Stimulated activated CD4-positive, alpha-beta T cell treated with anti-CD3 and anti-CD28 coated beads, TNF-alpha, amount 100 ng/mL, for 48 hours (primary cell): ENCODE measurements at places on chromosomes 2 and 18.

DNA sequence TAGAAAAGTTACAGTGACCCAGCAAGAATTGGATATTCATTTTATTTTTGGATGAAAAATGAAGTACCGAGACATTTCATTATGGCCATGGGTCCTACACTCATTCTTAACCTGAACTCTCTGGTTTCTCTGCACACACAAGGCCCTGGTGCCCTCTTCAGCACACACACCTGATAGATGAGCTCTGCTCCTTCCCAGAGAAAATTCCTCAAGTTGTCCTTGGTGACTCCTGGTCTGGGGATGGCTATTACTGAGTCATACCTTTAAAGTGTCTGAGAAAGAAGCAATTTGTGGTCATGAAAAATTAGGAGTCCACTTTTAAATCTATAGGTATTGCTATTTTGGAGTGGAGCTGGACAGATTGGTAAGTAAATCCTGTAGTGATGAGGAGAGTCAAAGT lies 311.5 kb downstream of the CDH2 start:
- no peak for DNase-seq

- DNase-seq: no peak
Measured at GRCh38 chr18:68176901-68177300, 538.0 kb downstream of the TMX3 start.

- DNase-seq: no peak
Measured at GRCh38 chr18:73614812-73615211, 532.8 kb downstream of the FBXO15 start.

DNA sequence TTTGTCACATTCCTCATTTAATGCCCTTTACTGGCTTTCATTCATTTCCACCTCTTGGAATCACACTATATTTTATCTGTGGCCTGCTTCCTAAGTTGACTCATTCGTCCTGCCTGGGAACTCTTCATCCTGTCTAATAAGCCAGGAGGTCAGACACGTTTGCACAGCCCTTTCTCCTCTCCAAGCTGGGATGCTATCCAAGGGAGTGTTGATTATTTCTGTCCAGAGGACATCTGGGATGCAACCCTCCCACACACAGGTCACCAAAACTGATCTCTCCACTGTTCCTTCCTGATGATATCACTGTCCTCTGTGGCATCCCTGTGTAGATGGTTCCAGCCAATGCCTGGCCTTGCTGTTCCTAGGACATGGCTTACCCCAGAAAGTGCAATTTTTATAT lies 79.8 kb upstream of the NOSTRIN start:
- DNase-seq: no peak

GRCh38 chr2:239167011-239167673 lies 233.7 kb downstream of the HDAC4 start:
- DNase-seq: no peak

DNA sequence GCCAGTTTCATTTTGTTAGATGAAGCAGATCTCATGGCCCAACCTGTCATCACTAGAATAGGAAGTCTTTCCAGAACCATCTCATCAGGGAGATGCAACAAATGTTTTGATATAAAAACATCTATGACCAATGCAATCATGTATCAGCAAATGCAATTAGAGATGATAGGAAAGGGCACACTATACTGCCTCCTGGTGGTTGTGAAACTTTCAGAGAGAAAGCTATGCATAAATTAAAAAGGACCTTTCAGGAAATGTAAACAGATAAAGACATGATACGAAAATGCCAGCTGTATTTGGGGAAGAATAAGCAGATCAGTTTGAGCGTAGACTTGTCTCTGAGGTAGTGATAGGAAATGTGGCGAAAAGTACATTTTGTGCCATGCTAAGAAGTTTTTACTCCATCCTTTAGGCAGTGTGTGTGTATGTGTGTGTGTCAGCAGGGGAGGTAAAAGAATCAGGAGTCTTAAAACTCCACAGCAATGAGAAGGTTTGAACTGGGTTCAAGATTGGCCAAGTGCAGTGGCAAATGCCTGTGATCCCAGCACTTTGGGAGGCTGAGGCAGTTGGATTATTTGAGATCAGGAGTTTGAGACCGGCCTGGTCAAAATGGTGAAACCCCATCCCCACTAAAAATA lies 479.3 kb downstream of the CPS1 start:
- no peak for DNase-seq

- no peak for DNase-seq
Measured at GRCh38 chr2:112811841-112812306, 24.7 kb downstream of the IL1B start.

DNA sequence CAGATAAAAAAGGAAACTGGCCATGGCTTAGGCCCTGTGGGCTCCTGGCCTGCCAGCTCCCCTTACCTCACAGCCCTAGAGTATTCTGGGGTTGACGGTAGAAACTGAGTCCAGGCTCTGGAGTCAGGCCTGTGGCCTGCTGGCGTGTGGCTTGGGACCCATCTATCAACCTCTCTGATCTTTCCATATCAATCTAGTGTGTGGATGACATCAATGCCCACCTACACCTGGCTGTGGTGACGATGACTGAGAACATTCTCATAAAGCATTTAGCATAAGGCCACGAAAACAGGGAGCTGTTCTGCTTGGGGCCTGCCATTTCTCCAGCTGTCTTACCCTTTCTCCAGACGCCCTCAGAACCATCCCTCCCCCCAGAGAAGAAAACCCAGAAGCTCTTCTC lies 17.9 kb downstream of the PCARE start:
- DNase-seq: no peak

DNA sequence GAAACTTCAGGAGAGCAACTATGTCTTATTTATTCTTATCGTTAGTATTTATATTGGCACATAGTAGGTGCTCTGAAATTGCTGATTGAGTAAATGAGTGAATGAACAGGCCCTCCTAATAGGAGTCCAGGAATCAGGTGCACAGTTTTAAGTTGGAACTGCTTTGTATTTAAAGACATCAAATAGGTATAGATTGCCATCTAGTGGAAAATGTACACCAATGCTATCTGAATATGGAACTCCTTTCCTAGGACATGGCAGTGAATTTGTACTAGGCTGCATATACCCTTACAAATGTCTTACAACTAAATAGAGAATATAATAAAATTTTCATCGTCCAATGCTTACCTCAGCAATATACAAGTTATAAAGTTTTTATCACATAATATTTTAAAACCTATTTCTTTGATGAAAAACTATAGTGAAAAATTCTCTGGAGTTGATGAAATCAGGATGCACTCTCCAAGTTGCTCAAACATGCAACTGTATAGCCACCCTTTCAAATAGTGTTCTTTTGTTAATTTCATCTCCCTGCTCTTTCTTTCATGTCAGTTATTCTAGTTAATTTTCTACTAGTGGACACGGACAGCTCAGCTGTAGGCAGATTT lies 318.9 kb upstream of the SYT4 start:
- no peak for DNase-seq

GRCh38 chr18:74625157-74625556 lies 27.5 kb downstream of the ZNF407 start:
- DNase-seq: no peak

- DNase-seq: no peak
Measured at GRCh38 chr2:65834771-65835475, 402.5 kb upstream of the SPRED2 start.

GRCh38 chr2:127917916-127918315 lies 32.2 kb upstream of the AMMECR1L start:
- DNase-seq: no peak

DNA sequence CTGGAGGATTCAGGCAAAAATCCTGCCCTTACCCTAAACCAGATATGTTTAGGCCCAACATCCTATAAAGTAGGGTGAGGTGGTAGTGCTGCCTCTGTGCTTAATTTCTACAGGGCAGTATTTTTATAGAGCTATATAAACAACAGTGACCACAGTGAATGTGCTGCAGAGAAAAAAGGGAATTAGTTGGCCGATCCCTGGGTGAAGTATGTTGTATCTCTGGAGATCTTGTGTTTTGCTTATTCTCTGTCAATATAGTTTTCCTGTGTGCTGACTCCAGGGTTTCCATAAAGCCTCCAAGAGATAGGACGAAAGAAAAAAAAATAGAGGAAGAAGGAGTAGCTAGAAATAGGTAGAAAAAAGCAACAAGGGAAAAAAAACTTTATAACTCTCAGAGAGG lies 88.9 kb upstream of the THOC1 start:
- DNase-seq: no peak

DNA sequence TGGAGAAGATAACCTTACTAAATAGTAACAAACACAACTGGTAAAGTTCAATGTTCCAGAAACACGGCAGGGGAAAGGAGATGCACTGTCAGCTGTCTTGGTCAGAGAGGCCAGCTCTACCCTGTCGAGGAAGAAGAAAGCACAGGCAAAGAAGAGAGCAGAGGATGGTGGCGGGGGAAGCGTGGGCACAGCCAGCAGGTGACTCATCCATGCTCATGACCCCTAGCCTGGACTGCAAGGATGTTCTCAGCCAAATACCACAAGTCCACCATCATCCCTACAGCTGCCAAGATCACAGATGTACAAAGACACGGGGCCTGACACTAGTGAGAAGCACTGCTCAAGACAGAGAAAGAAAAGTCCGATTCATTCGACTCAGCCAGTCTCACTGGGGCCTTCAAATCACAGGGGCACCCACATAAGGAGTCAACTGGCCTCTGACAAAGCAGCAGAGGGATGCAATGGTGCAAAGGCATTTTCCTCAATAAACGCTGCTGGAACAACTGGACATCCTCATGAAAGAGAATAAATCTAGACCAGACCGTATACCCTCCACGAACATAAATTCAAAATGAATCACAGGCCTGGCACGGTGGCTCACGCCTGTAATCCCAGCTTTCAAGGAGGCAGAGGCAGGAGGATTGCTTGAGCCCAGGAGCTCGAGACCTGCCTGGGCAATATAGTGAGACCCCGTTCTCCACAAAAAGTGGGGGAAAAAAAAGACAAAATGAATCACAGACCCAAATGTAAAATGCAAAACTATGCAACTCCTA lies 5.6 kb downstream of the DTYMK start:
- DNase-seq: no peak

DNA sequence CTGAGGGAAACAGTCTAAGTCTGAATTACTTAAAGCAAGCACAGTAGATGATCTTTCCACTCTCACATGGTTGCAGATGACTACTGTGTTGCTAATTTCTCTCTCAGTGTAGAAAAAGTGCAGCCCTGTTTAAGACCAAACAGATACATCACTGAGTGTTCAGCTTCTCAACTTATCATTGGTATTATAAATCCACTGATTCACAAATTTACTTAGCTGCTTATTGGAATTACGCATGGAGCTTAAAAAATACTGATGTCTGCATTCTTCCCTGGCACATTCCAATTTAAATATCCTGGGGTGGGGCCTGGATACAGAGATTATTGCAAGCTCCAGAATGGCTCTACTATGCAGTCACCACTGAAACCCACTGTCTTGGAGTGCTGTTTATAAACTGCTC lies 411.2 kb downstream of the RND3 start:
- DNase-seq: no peak

- no peak for DNase-seq
Measured at GRCh38 chr2:218465987-218466633, 47.2 kb downstream of the VIL1 start.

DNA sequence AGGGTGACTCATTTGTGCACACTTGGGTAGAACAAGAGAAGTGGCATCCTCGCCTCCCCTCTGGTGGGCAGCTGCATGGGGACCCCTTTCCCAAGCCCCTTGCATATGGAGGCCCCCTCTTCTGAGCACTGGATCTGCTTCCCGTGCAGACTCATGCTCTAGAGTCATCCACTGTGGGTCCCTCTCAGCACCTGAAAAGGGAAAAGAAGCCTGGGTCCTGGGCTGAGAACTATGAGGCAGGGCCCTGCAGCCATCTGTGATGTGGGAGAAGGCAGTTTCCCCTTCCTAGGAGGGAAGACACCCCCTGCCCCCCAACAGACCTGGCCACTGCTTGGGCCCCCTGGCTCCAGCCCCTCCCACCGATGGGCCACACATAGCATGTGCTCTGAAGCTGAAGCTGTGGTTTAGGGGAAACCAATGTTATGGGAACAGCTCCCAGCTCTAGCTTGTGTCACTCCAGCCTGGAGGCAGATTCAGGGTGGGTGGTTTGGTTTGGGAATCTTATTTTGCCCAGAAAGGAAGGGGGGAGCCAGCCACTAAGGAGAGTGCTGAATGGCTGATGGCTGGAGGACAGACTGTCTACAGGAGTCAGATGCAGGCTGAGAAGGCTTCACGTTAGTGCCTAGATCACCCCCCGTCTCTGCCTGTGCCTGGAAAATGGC lies 172.8 kb downstream of the GLI2 start:
- no peak for DNase-seq

DNA sequence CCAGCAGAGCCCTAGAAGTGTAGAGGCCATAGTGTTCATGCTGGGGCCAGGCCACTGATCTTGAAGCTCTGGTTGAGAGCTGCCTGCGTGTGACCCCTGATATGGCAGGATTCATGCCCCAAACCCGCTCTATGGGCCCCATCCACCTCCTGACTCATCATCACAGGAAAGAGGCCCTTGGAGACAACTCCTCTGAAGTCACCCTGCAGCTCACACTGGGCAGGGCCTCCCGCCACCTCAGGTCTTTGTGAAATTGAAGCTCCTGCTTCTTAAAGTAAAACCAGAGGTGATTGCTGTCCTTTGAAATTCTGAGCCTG lies 12.0 kb upstream of the TUBB6 start:
- DNase-seq: no peak

GRCh38 chr2:57920342-57920939 lies 126.2 kb upstream of the VRK2 start:
- no peak for DNase-seq

DNA sequence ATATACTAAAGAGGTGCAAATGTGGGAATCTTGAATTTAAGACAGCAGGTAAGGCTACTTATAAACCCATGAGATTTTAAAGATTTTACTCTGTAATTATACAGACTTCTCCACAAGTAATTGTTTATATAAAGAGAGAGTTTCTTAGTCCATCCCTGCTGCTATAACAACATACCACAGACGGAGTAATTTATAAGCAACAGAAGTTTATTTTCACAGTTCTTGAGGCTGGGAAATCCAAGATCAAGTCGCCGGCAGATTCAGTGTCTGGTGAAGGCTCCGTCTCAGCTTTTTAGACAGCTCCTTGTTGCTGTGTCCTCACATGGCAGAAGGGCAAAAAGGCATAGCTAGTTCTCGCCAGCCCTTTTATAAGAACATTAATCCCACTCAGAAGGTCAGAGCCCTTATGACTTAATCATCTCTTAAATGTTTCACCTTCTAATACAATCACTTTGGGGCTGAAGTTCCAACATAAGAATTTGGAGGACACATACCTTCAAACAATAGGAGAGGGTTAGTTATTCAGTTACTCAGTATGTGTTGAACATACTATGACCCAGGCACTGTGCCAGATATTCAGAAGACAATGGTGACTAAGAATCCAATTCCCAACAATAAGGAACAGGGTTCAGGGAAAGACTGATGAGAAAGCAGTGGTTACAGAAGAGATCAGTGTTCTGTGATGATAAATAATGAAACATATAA lies 466.0 kb downstream of the RIT2 start:
- no peak for DNase-seq

GRCh38 chr18:23133860-23134779 lies 1.2 kb upstream of the CABLES1 start:
- DNase-seq: no peak
